ENCODE measurements at places on chromosomes 5 and 9.
A peak's percentile ranks its signal among the peaks of the same experiment; 100 is the strongest.

GRCh38 chr9:124348831-124349230 is 66.4 kb downstream of the PSMB7 start:
- DNase-seq, result no peak

GRCh38 chr9:101449071-101449721 is 13.6 kb upstream of the ALDOB start:
- DNase-seq, result peak; percentile 17

GRCh38 chr9:105157171-105157583 is 87.3 kb upstream of the SLC44A1 start:
- DNase-seq, result no peak

- DNase-seq, result no peak
These were observed 977 bp upstream of the PRDM12 start for GRCh38 chr9:130663258-130663976.

DNA sequence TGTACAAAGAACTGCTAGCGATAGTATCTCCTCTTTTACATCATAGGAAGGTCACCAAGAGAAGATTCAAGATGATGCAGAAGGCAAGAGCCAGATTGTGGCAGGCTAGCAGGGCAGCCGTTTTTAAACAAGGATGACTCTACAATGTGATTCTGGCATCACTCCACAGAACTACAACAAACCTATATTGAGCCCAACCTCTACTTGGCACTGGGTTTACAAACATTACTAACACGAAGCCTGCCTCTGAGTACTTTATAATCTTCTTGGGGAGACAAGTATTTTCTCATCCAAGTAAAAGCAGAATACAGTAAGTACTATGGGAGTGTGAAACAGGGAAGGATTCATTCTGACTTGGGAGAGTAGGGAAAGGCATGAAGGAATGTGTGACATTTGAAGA is 448.6 kb downstream of the ZNF608 start:
- DNase-seq, result no peak

- DNase-seq, result no peak
These were observed 141.3 kb upstream of the ZNF618 start for GRCh38 chr9:113734826-113735225.

DNA sequence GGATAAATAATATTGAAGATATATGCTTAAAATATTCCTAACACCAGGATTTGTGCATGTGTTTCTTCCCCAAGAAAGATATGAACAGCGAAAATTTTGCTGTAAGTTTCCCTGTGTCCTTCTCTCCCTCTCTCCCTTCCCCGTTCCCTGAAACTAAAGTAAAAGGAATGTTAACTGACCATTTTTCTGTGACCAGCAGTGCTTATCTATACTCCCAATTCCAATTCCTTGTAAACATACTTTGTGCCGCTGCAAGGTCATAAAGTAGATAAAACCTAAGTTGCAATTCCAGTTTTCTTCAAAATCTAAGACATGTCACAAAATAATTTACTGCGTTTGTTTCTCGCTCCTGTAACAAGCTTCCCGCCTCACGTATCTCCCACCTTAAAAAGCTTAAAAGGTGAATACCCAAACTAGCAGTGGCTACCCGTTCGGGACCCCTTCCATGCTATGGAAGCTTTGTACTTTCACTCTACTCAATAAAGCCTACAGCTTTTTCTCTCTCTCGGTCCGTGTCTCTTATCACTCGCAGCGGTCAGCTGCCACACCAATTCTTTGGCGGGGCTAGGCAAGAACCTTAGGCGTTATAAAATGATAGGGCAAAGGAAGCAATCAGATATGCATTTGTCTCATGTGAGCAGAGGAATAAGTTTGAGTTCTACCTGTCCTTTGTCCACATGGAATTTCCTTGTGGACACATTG is 1798.0 kb downstream of the EFNA5 start:
- no peak for DNase-seq

DNA sequence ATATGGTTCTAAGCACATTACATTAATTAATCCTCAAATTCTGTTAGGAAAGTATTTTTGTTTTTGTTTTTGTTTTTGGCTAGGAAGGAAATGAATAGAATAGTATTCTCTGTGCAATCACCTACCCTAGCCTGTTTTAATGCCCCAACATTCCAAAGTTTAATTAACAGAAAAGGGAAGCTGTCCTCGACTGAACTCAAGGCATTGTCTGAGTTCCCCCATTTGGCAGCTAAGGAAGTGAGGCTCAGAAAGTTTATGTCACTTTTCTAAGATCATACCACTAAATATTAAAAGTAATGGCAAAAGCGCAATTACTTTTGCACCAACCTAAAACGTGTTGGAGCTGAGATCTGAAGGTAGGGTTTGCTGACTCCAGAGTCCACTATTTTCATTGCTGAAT is 59.8 kb downstream of the FGF1 start:
- DNase-seq, result no peak

- DNase-seq, result no peak
These were observed 255.5 kb downstream of the ARRDC3 start for GRCh38 chr5:91127456-91128081.

DNA sequence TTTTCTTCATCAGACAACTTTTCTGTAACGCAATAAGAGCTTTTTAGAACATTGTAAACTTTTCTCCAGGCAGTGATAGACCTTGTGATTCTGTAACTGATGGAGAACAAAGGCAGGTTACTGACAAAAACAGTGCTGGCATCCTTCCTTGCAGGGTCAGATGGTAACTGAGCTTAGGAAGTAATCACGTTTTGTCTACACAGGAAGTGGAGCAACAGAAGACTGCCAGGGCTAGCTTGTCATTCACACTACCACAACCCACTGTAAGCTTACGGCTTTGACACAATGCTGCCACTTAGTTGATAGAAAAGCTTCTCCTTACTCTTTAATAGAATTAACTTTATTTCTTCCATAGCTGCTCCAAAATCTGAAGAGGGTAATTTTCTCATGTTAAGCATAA is 46.8 kb downstream of the FBN2 start:
- DNase-seq, result no peak

DNA sequence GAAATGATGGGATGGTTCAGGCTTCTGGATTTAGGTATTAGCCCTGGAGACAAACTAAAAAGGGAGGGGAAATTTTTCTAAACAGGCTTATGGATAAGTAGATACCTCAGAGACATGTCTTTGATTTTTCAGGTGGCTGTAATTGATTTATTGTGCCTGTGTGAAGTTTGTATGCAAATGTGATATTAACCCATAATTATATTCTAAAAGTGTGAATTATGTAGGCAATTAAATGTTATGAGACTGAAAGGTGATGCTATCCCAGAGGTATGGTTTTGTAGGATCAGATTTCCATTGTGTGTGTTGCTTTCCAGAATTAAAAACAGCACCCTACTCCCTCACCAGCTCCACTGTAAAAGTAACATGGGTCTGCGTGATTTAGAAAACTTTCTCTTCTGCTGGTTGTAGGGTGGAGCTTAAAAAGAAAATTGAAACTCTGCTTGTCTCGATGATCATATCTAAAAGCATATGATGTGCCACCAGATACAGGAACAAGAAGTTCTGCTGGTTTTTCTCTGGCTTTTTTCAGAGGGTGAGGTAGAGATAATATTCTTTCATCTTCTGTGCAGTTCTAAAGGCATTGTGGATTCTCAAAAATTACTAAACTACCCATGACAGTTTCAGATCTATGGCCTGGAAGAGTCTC is 71.8 kb upstream of the TAF11L2 start:
- DNase-seq, result no peak

DNA sequence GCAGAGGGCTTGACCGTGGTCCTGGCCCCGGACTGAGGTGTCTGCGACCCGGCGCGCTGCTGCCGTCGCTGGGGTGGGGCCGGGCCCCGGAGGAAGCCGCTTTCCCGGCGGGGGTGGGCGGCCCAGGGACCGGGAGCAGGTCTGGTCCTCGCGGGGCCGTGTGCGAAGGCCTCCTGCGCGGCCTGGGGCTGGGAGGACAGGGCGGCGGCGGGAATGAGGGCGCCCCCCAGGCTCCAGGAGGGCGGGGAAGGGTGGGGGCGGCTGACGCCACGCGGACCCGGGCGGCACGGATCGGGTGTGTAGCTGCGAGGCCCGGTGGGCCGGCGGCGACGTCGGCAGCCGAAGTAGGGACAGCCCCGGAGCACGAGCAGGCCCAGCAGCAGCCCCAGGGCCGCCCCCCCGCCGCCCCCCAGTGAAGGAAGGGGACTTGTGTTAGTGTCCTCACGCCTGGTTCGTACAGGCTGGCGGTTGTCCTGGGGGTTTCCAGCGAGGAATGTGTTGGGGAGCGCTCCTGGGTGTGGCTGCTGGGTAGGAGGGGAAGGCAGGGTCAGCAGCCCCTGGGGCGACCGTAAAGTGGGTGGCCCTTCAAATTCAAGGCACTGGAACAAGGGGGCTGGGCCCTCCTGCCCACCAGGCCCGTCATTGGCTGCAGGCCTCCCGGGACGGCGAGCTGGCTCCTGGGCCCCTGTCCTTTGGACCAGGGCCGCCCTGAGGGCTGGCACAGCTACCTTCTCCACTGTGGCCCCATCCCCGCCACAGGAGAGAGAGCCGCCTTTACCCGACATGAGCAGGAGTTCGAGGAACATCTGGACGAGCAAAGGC is 597 bp upstream of the TMEM250 start:
- DNase-seq, result no peak

DNA sequence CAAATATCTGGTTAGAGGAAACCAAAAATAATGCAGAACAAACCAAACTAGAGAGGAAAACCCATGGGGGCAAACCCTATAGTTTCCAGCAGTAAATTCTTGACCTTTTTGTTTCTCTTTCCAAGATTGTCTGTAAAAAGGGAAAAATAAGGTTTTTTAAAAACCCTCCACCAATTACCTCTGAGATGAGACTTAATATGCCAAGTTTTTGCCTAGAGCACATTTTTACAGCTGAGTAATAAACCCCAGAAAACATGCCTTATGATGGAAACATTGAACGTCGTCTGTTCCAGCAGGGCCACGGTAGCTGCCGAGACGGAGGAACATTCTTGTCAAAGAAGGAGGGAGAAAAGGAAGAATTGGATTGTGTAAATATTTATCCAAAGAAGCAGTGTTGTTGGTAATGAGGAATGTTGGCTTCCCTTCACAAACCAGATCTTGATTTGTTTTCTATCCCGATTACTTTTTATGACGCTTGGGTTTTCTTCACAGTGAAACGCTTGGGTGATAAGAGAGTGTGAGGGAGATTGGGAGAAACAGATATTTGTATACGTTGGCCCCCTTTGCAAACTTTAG is 17.3 kb upstream of the MSX2 start:
- no peak for DNase-seq

GRCh38 chr9:68775003-68775730 is 70.1 kb downstream of the PIP5K1B start:
- DNase-seq, result no peak

DNA sequence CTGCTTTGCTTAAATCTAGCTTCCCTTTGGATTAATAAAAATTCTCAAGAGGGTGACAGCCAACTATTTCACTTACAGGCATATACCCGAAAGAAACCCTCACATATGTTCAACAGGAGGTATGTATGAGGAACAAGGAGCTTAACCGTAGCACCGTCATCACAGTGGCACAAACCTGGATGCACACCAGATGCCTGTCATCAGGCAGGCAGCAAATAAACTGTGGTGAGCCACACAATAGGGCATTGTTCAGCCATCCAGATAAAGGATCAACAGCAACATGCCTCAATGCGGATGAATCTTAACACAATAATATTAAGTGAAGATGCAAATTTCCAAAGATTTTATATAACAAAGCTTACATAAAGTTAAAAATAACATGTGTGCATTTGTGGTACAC is 5.5 kb upstream of the TNFSF15 start:
- DNase-seq, result no peak

DNA sequence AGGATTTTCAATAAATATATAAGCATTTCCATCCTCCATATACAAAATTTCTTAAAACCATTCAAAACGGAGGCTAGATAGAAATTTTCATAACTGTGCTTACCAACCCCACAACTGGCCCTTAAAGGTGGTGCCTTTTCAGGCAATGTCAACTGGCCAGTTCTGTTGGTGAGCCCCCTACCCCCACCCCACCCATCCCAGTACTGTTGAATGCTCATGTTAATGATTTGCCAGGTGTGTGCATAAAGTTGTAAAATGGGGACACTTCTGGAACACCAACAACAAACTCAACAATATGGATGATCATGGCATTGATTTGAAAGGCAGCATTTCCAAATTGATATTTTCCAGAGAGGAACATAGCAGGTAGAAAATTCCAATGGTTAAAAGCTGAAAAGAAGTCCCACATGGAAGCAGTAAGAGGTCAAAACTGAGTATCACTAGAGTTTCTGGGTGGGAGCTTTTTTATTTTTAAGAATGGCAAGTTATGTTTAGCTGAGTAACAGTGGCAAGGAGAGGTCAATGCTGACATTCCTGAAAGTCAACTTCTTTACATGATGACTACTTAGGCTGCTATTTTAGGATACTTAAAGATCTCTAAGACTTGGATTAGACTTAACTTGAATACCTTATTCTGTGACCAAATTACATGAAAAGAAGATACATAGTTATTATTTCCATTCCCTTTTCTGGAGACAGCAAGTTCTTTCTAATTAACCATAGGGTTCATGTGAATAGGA is 2.7 kb downstream of the LEAP2 start:
- no peak for DNase-seq

GRCh38 chr9:71121275-71122021 is at the start of gene TRPM3:
Gene TRPM3 (minus strand): TSS chr9:71121621. CDS start chr9:71121354, 267 bp downstream.
- DNase-seq, result no peak

DNA sequence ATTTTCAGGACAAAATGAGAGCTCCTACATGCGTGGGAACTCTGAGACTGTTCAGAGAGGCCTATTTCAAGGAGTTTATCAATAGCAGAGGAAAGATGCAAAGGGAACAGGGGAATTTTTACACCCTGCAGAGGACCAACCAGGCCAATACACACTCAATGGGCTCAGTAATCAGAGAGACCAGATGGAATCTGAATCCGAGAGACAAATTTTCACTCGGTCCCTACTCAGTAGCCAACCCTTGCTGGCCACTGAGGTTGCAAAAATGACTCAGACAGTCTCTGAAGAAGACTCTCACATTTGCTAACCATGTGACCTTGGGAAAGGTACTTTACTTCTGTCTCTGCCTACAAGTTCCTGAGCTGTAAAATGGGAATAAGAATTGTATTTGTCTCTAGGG is 479.4 kb downstream of the CDK5RAP2 start:
- DNase-seq, result no peak

DNA sequence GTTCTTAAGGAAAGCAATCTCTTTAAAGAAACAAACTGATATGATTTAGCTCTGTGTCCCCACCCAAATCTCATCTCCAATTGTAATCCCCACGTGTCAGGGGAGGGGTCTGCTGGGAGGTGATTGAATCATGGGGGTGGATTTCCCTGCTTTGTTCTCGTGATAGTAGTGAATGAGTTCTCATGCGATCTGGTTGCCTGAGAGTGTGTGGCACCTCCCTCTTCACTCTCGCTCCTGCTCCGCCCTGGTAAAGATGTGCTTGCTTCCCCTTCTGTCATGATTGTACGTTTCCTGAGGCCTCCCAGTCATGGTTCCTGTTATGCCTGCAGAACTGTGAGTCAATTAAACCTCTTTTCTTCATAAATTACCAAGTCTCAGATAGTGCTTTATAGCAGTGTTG is 412.7 kb upstream of the SMC2 start:
- DNase-seq, result no peak

GRCh38 chr9:18610956-18611355 is 137.0 kb downstream of the ADAMTSL1 start:
- no peak for DNase-seq

Data from stimulated activated CD4-positive, alpha-beta T cell treated with anti-CD3 and anti-CD28 coated beads, Interleukin-1b, Interleukin-23, amount 100 ng/mL, for 24 hours (primary cell).